Sigmoid colon (tissue), 7 donors: ENCODE measurements at places on chromosomes 6 and 20. TPM values are rescaled to one million over a fixed set of nuclear protein-coding genes. Genes with fewer than 3 reads are reported as not detected.

- no peaks in the 10 kb centered on the region for H3K27me3 ChIP-seq
- H3K4me3 ChIP-seq = no peak overlapping the region
- no peak for DNase-seq
- no peaks in the 10 kb centered on the region for H3K4me1 ChIP-seq
- H3K27ac ChIP-seq = no peak overlapping the region
Observed at GRCh38 chr20:5400164-5400762, 83.5 kb upstream of the PROKR2 start.

- DNase-seq = no peak
- no peaks in the 10 kb centered on the region for H3K36me3 ChIP-seq
- peaks cover 51% of the 10 kb centered on the region for H3K4me1 ChIP-seq
- no peaks in the 10 kb centered on the region for H3K27me3 ChIP-seq
Observed at GRCh38 chr20:17969884-17970409, 1.1 kb downstream of the MGME1 start.

ITCH gene
- 60.6 TPM for total RNA-seq

MLIP gene
- not detected for total RNA-seq
